Muscle of leg (tissue), 16 donors: ENCODE measurements at places on chromosomes 4 and X.

DNA sequence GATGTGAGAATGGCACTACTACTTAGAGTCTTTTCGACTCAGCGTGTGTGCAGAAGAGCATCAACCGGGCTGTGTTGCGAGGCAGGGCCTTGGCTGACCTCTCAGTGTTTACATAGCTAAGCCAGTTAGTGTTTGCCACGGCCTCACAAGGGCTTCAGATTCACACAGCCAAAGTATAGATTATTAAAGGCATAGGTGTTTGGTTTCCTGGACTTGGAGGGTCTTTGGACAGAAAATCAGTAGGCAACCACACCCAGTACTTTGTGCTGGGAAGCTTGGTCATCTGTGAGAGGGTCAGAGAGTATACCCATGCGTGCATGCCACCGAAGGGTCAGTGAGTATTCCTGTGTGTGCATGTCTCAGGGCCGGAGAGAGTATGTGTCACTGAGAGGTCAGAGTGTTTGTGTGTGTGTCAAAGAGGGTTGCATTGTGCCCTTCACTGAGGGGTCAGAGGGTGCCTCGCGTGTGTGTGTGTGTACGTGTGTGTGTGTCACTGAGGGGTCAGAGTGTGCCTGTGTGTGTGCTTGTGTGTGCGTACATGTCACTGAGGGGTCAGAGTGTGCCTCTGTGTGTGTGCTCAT is 69.7 kb upstream of the MSANTD1 start:
- DNase-seq, result no peak

GRCh38 chr4:99389606-99390005 is 37.1 kb upstream of the ADH1C start:
- peak; percentile 74 for DNase-seq

DNA sequence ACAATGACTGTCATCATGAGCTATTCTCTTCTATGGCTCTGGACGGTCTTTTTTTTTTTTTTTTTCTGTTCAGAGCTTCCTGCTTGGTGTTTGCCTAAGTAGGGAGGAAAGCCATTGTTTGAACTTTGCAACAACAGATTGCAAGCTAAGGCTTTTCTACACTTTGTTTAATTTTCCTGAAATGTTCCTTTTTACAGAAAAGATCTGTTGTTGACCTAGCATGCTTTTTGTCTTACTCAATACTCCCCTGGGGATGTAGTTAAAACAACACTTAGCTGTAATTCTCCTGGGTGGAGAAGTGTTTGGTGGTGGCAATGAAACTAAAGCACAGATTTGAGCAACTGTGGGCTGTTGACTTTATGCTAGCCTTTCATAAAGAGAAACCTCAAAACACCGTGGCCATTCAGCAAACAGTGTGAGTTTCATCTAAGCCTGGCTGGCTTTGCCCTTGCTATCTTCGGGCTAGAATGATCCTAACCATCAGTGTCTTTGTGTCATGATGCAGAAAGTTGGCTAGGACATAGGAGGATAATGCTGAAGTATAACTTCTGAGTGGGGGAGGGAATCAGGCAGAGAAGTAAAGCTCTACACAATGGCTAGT is 110.5 kb downstream of the ANXA3 start:
- DNase-seq, result peak; percentile 37

- DNase-seq, result no peak
Measured at GRCh38 chrX:150051096-150051495, 112.8 kb upstream of the EOLA2 start.

DNA sequence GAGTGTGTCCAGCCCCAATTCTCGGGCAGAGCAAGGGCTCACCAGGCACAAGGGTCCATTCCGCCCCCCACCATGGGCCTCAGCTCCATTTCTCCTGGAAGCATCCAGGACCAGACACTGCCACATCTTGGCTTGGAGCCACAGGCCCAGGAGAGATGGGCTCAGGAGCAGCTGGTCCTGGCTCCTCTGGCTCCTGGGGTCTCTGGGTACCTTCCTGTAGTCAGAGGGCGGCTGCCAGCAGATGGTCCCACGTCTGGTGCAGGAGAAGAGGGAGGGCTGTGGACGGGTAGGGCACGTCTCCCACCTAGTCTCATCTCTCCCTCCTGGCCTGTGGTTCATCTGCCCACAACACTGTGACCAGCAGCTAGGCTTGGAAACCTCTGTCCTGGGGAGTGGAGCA is 8.0 kb downstream of the ATP2B3 start:
- no peak for DNase-seq

GRCh38 chr4:22356987-22357596 is 158.8 kb downstream of the ADGRA3 start:
- DNase-seq, result no peak

DNA sequence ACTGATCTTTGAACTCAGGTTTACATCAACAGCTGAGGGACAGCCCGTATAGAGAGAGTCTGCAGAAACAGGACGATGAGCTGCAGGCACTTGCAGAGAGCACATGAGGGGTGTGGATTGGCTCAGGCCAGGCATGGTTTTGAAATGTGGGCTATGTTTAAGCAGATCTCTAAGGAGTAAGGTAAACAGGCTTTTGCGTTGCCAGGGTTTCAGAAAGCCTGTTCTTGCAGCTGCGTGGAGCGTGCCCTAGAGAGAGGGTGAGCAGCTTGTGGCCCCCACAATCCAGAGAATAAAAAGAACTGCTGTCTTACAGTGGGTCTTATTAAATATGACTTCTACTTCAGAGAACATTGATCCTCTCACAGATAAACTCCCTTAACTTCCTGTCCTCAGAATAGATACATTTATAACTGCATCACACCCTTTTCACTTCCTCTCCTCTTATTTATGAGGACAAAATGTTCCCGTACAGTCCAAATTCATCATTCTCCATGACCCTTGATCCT is 64.1 kb downstream of the TMA16 start:
- DNase-seq, result no peak

DNA sequence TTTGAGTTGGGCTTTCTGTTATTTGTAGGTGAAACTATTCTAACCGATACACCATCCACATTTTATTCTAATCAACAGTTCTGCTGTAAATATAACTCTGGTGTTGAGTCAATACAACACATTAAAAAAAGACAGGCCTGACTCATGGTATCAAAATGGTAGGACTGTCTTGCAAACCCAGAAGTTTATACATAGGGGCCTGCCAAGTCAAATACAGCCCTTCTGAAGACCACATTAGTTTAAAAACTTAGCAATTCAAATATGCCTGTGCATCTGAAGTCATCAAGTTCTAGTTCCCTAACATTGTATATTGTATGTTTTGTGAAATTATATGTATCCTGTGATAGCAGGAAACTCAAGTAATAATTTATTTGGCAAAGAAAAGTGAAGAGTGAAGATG is 24.4 kb upstream of the PDE5A start:
- no peak for DNase-seq

GRCh38 chr4:166422475-166422874 is 549.4 kb downstream of the TLL1 start:
- no peak for DNase-seq

- DNase-seq, result no peak
Measured at GRCh38 chrX:23061116-23061515, 61.4 kb downstream of the DDX53 start.

DNA sequence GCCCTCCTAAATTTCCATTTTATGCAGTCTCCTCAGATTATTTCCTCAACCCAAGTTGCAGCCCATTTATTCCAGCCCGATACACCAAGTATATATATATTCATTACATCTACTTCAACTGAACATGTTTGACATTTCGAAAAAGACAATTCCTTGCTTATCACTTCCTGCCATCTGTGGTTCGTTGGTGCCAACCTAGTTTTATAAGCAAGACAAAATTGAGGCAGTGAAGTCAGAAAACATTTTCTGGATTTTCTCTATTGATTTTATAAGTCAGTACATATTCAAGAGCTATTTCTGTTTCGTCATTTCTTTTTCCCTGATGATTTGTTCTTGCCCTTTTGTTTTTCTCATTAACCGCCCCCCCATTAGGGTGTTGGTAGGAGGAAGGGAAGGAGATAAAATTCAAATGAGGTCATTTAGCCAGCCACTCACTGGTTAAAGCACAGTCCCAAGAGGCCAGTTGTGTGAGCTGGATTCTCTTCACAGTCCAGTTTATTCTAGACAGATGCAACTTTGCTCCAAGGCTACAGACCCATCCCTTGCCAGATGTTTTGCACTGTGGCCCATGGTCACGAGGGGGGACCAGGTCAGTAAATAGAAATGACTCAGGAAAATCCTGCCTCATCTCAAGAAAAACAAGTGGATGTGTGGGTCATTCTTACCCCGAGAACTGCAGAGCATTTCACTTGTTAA is 20.3 kb upstream of the VEGFD start:
- peak; percentile 79 for DNase-seq

- DNase-seq, result no peak
Measured at GRCh38 chr4:73343432-73343831, 60.7 kb upstream of the ALB start.

DNA sequence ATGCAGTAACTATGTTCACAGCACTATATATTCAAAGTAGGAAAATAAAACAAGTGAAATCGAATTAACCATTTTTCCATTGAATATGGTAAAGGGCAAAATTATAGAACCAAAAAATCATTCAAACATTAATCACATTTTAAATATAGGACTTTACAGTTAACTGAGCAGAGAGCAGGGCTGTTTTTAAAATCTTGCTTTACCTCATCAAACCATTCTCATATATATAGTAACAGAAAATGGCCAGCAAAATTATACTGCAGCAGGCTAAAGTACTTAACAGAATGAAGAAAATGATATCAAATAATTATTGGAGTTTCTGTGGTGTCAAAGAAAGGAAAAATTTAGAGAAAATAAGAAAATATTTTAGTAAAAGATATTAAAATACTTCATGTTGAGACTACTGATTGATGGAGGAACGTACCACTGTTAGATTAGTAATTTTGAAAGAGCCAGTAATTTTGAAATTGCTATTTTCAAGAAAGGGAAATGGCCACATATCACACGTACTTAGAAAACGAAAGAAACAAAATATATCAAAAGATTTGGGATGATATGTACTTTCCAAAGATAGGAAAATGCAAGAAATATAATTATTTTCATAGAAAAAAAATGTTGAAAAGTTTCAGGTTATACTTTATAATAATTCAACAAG is 813.7 kb downstream of the DMD start:
- no peak for DNase-seq

DNA sequence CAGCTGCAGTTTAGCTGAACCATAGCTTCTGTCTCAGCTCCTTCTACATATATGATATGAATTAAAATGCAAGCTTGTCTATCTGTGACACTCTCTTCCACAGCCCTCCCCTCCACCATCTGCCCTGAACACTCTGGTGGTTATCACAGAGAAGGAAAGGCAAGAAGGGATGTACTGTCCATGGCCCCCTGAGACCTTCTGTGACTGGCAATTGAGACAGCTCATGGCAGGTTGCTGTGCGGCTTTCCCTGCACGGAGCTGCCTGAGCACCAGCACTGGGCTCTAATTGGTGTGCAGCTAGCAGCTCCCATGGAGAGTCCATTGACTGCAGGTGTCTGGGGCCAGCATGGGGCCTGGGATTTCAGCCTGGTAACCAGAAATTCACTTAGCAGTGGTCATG is 109.8 kb upstream of the ANXA3 start:
- DNase-seq, result no peak

GRCh38 chr4:152348670-152349069 is 187.2 kb downstream of the FBXW7 start:
- DNase-seq, result peak; percentile 35

- peak; percentile 40 for DNase-seq
Measured at GRCh38 chr4:147846318-147847155, 114.6 kb downstream of the ARHGAP10 start.

DNA sequence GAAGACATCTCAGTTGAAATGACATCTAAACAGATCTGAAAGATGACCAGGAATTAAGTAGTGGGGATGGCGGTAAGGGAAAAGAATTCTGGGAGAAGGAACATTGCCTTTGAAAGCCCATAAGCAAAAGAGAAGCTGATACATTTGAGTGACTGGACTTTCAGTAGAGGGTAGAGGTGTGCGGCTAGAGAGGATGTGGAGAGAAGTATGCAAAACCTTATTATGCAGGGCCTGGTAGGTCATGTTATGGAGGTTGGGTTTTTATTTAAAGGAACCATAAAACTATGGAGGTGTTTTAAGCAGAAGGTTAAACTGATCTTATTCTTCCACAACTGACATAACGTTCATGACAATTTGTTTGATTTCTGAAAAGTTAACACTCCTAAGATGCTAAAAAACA is 36.3 kb downstream of the RPS6KA3 start:
- no peak for DNase-seq

DNA sequence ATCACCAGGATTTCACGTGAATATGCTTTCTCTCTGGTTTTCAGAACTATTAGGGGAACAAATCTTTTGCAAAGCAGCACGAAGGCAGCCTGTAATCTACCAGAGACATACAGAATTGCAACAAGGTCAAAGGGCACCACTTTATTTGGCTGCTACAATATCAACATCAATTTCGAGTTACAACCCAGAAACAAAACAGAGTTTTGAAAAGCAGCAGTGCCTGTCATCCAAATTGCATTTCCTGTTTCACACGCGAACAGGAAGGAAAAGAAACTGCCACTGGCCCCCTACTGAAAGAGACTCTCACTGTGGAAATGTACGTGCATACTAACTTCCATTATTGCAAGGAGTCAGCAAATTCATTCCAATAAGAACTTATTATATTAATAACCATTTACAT is 17.1 kb upstream of the C1QTNF7 start:
- peak; percentile 52 for DNase-seq

DNA sequence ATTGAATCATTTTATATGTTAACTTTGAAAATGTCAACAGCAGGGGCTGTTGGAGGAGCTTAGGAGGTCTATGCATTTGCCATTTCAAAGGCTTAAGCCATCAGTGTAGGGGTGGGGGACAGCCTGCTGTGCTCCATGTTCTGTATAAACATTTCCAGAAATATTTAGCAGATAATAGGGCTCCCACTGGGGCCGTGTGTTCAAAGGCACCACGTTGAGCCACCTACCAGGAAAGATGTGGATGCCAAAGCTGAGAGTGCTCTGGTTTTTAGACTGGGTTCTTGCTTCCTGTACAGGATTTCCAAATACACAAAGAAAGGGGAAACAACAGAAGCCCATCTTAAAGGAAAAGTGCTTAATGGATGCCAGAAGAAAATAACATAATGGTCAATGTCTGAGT is 219.5 kb downstream of the CENPC start:
- DNase-seq, result no peak

GRCh38 chrX:47384502-47384901 is 14.1 kb downstream of the ZNF157 start:
- DNase-seq, result peak; percentile 71

GRCh38 chrX:78103001-78103622 is 936 bp upstream of the PGK1 start:
- DNase-seq, result no peak

GRCh38 chr4:102647117-102647516 is 113.7 kb downstream of the MANBA start:
- DNase-seq, result no peak

GRCh38 chr4:19831644-19832285 is 419.9 kb upstream of the SLIT2 start:
- DNase-seq, result no peak

DNA sequence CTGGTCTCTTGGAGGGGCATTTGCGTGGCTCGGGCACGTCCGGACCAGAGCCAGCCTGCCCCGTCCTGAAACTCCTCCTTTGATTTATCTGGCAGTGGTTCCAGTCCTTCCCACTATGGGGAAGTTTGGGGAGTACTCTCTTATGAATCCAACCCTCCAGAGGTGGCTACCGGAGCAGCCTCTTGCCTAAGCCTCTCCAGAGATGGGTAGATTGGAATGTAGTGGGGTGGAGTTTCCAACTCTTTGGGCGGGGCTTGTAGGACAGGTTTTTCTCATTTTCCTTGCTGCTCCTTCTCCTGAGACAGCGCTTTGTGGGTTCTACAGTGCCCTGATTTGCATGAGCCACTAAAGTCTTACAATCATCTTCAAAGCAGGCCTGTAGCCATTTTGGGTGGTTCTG is 60.1 kb upstream of the XAGE1B start:
- no peak for DNase-seq

- no peak for DNase-seq
Measured at GRCh38 chrX:41301438-41301824, 32.5 kb upstream of the DDX3X start.
